ENCODE measurements at places on chromosomes 7 and 10.

DNA sequence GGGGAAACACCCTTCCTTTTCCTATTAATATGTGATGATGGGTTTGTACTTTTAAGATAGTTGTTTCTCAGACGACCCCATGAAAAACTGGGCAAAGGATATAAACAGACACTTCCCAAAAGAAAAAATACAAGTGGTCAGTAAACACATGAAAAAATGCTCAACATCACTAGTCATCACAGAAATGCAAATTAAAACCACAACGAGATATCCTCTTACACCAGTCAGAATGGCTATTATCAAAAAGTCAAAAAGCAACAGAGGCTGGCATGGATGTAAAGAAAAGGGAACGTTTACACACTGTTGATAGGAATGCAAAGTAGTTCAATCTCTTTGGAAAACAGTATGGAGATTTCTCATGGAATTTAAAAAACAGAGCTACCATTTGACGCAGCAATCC is 111.4 kb upstream of the ZEB1 start:
- no peak for DNase-seq

GRCh38 chr10:85665078-85665477 is 701.5 kb downstream of the GRID1 start:
- DNase-seq, result no peak

GRCh38 chr7:142436601-142437000 is 178.7 kb upstream of the PRSS58 start:
- no peak for DNase-seq

DNA sequence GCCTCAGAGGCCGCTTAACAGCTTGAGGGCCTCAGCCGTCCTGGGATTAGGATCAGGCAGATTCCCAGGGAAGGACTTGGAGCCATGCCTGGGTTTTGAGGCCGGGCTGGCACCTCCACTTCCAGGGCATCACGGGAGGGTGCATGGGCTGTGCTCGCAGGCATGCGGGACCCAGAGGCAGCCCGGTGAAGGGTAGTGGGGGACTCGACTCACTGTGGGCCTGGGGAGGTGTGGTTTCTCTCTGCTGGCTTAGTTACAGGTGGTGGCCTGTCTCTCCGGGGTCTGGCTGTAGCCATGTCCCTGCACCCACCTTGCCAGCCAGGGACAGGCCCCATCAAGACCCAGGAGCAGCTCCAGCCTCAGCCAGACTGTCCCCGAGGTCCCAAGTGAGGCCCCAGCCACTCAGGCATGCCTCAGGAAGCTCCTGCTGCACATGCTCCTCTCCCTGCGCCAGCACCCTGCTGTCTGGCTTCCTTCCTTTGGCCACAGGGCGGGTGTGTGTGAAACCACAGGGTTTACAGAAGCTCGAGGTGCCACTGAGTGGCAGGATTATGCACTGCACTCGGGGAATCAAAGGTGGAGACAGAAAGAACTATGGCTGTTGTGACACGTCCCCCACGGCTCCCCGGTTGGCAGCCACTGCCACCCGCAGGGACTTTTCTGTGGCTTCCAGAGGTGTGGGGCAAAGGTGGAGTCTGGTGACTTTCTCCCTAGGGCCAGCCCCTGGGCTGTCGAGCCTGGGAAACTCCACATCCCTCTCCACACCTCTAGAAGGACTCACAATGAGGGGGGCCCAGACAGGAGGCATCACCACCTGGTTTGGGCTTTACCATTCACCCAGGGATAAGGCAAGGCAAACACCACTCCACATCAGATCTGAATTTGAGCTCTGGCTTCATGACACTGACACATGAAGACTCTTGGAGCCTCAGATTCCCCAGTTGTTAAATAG is 19.7 kb downstream of the GOLGA7B start:
- DNase-seq, result peak; percentile 98

- DNase-seq, result no peak
Observed at GRCh38 chr7:27922907-27923641, 183.1 kb downstream of the TAX1BP1 start.

DNA sequence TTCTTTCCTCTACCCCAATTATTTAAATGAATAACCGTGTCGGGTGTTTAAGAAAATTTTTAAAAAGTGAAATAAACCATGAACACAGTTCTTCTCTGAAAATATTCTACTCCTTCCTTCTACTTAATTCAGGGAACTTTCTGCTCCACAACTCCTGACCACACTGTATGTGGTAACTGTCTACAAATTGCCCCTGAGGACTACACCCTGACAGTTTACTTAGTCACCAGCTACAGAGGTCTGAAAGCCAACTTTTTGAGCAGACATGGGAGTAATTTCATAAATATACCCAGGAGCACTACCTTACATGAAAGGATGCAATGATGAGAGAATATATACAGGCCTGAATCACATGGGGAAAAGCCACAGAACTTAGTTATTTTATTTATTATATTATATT is 523.2 kb upstream of the SORCS1 start:
- DNase-seq, result no peak
